ENCODE measurements at places on chromosomes 6 and 20. TPM values are rescaled to one million over a fixed set of nuclear protein-coding genes. Genes with fewer than 3 reads are reported as not detected.
A peak's percentile ranks its signal among the peaks of the same experiment; 100 is the strongest.

- H3K36me3 ChIP-seq = no peaks in the 10 kb centered on the region
- peaks cover 40% of the 10 kb centered on the region for H3K27me3 ChIP-seq
- no peaks in the 10 kb centered on the region for H3K4me1 ChIP-seq
- no peak overlapping the region for H3K4me3 ChIP-seq
- no peak overlapping the region for H3K27ac ChIP-seq
Measured at GRCh38 chr20:60589623-60590022, 631.4 kb downstream of the CDH26 start.

DNA sequence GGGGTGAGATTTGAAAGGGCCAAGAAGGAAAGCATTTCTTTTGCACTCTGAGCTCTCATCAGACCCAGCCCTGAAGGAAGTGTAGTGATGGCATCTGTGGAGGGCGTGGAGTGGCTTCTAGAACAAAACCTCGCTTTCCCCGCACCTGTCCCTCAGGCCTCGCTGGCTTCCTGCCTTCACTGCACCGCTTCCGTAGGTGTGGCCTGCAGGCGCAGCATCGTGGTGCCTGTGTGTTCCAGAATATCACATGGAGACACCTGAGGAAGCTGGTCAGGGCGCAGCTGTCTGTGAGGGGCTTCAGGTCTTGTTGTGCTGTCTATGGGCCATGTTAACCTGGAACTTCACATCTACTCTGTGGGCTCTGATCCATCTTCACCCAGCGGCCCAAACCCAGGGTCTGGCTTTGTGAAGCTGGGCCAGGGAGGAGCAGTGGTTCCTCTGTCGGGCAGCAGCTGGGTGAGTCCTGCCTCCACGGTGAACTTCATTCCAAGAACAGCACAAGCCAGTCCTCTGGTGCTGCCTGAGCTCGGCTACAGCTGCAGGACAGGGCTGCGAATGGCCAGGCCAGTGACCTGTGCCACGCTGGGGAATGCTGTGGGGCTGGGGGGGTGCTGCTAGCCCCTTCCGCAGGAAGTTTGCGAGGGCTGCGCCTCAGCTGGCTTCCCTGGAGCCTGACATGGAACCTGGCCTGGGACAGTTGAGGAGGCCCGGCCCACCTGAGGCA, 40.9 kb downstream of the DSTN start:
- H3K4me1 ChIP-seq = peaks cover 7% of the 10 kb centered on the region
- H3K4me3 ChIP-seq = no peak overlapping the region
- H3K27ac ChIP-seq = peak overlapping the region; percentile 31
- no peak for DNase-seq

DNA sequence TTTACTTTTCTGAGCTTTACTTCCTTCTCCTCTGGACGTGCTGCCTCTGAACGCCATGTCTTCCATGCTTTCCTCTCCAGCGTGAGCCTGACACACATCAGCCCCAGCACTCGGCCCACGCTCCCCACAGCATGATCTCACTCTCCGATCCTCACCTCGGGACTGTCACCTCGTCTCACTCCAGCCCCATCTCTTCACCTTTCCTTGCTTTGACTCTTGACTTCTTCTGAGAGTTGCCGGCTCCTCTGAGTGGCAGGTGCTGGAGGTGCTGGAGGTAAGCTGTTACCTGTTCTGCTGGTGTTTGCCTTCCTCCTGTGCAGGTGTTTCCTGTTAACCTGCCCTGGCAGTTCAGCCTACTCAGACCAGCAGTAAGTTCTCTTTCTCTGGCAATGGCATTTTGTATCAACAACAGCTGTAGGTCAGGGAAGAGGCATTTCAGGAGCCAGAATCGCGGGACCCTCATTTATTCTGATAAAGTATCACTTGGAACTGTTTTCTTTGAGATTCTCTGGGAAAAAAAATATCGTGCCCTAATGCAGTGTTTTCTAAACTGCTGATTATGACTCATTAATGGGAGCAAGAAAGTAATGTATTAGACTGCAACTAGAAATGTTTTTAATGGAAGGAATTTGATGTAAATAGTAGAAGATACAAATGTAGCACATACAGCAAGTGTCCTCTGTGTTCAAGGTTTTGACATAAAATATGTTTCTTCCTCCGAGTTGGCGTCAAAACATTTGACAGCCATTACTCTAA, 106.5 kb downstream of the ARID1B start:
- H3K27me3 ChIP-seq = no peaks in the 10 kb centered on the region
- H3K4me3 ChIP-seq = no peak overlapping the region
- H3K27ac ChIP-seq = no peak overlapping the region

Gene FBXO9
- 54.4 TPM for total RNA-seq

DNA sequence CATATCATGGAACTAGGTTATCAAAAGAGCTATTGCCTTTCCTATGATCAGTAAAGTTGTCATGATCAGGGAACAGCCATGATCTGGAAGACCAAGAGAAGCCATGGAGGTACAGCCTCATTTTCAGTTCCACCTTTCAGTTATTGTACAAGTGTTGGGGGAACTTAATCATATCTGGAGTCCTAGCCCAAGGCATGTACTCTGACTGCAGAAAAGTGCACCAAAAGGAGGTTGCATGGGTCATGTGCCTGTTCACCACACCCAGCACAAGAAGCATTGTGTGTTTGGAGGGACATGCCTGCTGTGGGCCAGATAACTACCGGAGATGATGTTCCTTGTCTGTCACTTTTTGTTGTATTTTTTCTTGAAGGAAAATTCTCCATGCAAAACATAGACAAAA, 185.8 kb upstream of the MAN1A1 start:
- DNase-seq = no peak
- no peak overlapping the region for H3K4me3 ChIP-seq
- H3K27me3 ChIP-seq = no peaks in the 10 kb centered on the region

Gene SPATA25
- 0.72 TPM for total RNA-seq

Gene PPP1R16B
- total RNA-seq = not detected

Gene DEFB124
- not detected for total RNA-seq

Gene CD83
- total RNA-seq = 1.7 TPM

Gene RBM38
- 5.8 TPM for total RNA-seq

GRCh38 chr6:84815896-84816735, 51.7 kb upstream of the TBX18 start:
- H3K4me1 ChIP-seq = peaks cover 20% of the 10 kb centered on the region
- no peak overlapping the region for H3K4me3 ChIP-seq
- H3K27me3 ChIP-seq = no peaks in the 10 kb centered on the region

GRCh38 chr6:112575309-112575834, 228.2 kb downstream of the RFPL4B start:
- DNase-seq = no peak
- H3K4me1 ChIP-seq = no peaks in the 10 kb centered on the region
- no peak overlapping the region for H3K4me3 ChIP-seq
- H3K27ac ChIP-seq = no peak overlapping the region
- H3K36me3 ChIP-seq = no peaks in the 10 kb centered on the region

Gene NEURL2
- 2.0 TPM for total RNA-seq

GRCh38 chr20:47638851-47639250, 137.2 kb downstream of the NCOA3 start:
- DNase-seq = no peak
- peaks cover 94% of the 10 kb centered on the region for H3K36me3 ChIP-seq
- H3K27ac ChIP-seq = no peak overlapping the region
- H3K27me3 ChIP-seq = no peaks in the 10 kb centered on the region

DNA sequence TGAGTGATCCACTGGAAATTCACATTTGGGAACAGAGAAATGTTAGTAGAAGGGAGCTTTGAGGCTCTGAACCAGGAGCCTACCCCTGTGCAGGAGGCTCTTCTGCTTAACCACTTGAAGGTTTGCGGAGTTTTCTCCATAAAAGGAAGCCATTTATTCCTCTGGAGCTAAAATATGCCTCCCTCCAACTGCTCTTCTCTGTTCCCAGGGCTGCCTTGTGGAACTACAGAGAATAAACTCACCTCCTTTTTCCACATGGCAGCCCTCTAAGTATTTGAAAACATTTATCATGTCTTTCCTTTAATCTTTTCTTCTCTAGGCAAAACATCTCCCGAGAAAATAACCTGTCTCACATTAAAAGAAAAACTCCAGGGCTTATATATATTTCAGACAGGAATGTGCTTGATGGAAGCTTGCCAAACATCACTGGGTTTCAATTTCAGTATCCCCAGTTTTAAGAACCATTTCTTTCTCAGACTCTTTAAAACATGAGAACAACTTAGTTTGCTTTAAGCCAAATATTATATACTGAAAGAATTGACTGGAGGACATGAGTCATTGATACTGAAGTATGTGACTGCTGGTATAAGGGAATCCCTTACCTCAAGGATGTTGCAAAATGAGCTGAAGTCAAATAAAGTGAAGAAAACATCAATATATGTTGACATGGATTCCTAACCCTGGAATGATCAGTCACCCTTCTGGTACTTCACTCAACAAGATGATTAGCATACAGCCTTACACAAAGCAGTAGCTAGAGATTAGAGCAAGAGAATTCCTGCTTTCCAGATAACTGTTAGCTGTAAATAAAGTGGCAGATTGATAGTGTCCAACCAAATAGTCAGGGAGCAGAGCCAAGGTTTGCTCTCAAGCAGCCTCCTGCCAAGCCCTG, 74.0 kb downstream of the ZBTB2 start:
- no peak overlapping the region for H3K27ac ChIP-seq
- peak; percentile 64 for DNase-seq
- H3K4me3 ChIP-seq = no peak overlapping the region
- peaks cover 9% of the 10 kb centered on the region for H3K4me1 ChIP-seq
- no peaks in the 10 kb centered on the region for H3K27me3 ChIP-seq
- peaks cover 3% of the 10 kb centered on the region for H3K36me3 ChIP-seq

DNA sequence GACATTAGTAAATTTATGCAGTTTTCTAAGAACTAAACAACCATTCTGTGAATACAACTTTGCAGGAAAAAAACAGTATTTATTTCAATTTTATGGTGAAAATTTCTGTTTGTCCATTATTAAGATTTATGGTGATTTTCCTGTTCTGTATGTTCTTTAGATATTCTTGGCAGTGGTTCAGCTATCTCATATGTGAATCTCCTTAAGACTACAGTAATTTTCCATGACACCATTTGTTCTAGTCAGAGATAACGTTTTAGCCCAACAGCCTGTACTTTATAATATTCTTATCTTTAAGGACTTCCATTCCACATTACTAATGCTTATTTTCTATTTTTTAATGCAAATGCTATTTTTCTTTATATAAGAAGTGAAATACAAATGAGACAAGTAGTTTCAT, 504.0 kb downstream of the RFPL4B start:
- peaks cover 12% of the 10 kb centered on the region for H3K27me3 ChIP-seq
- H3K4me3 ChIP-seq = no peak overlapping the region
- H3K4me1 ChIP-seq = no peaks in the 10 kb centered on the region
- no peak for DNase-seq
- no peak overlapping the region for H3K27ac ChIP-seq

Gene FOXA2
- total RNA-seq = 1.4 TPM

Gene TPD52L1
- total RNA-seq = 92.6 TPM

Gene SLC22A7
- total RNA-seq = not detected

Gene COL12A1
- 110 TPM for total RNA-seq

DNA sequence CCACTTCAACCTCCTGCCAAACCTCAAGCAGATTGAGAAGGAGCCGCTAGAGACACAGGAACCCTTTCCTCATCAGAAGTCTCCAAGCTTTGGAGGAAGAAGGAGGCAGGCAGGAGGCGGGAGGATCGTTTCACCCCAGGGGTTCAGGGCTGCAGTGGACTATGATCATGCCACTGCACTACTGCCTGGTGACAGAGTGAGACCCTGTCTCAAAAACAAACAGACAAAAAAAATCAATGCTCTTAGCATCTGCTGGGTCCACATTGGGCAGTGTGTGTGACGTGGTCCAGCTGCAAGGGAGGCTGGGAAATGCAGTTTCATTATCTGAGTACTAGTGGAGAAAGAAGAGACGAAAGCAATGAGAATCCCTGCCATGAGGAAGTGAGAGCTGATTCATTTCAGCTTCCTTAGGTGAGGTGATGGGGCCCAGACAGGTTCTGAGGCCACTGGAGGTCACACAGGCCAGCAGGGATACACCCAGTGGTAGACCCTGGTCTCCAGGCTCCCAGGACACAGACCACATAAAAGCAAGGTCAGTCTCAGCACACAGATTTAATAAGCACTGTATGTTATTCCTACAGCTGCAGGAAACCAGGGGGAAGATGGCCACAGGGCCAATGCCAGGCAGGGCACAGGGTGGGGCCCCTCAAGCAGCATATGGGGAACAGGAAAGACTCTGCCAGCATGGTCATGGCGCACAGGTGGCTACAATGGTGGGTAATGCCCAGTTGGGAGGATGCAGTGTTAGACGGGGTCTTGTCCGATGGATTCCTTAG, 4.3 kb downstream of the GFRA4 start:
- peaks cover 6% of the 10 kb centered on the region for H3K4me1 ChIP-seq
- H3K4me3 ChIP-seq = no peak overlapping the region
- H3K27ac ChIP-seq = no peak overlapping the region
- peaks cover 48% of the 10 kb centered on the region for H3K27me3 ChIP-seq
- peaks cover 5% of the 10 kb centered on the region for H3K36me3 ChIP-seq

- DNase-seq = no peak
- H3K27me3 ChIP-seq = no peaks in the 10 kb centered on the region
- no peak overlapping the region for H3K27ac ChIP-seq
- peak overlapping the region; percentile 17 for H3K4me3 ChIP-seq
- peaks cover 5% of the 10 kb centered on the region for H3K4me1 ChIP-seq
Measured at GRCh38 chr6:108364470-108364869, 69.6 kb downstream of the AFG1L start.

DNA sequence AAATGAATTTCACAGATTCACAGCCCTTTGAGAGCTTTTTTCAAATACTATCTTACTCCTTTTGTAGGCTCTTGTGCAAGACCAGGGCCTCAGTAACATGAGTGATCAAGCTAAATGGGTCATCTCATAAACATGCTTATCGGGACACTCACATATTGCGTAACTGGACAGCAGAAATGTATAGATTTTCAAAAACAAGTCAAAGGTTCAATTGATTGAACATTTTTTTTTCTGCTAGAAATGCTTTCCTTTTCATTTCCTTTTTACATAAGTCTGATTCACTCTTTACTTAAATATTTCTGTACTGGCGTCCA, 8.7 kb upstream of the SALL4 start:
- no peak overlapping the region for H3K4me3 ChIP-seq
- DNase-seq = peak; percentile 35
- H3K27ac ChIP-seq = no peak overlapping the region

GRCh38 chr20:8542110-8542486, 410.0 kb downstream of the PLCB1 start:
- no peak overlapping the region for H3K4me3 ChIP-seq
- no peaks in the 10 kb centered on the region for H3K36me3 ChIP-seq
- H3K27ac ChIP-seq = no peak overlapping the region
- no peaks in the 10 kb centered on the region for H3K27me3 ChIP-seq

DNA sequence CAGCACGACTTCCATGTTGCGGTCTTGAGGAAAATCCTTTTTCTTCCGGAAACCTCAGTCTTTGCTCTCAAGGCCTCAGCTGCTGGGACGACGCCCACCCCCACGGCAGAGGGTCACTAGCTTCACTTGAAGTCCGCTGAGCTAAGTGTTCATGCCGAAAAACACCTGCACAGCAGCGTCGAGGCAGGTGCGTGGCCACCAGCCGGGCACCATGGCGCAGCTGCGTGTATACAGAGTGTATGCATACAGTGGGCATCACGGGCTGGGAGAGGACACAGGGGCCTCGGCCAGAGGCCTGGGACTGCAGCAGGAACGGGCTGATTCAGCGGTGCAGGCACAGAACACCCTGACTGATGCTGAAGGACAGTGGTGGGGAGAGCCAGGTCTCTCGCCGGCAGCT, 20.1 kb downstream of the KCNQ2 start:
- H3K27me3 ChIP-seq = peaks cover 25% of the 10 kb centered on the region
- peaks cover 4% of the 10 kb centered on the region for H3K4me1 ChIP-seq
- H3K27ac ChIP-seq = no peak overlapping the region
- H3K4me3 ChIP-seq = no peak overlapping the region
- H3K36me3 ChIP-seq = no peaks in the 10 kb centered on the region

Gene SMOC2
- total RNA-seq = not detected

Gene SLC22A16
- total RNA-seq = not detected

Measured in MCF 10A (cell line).